ENCODE measurements at places on chromosomes 2 and 18. TPM values are rescaled to one million over a fixed set of nuclear protein-coding genes. Genes with fewer than 3 reads are reported as not detected.

Gene TGFA
- 3.6 TPM for total RNA-seq

Gene ONECUT2
- 7.7 TPM for total RNA-seq

Gene PLCL1
- total RNA-seq, result 0.37 TPM

Gene TMEM169
- 0.29 TPM for total RNA-seq

Gene MYO3B
- total RNA-seq, result not detected

Gene VAMP5
- total RNA-seq, result 49.8 TPM

Gene CYP1B1
- 6.9 TPM for total RNA-seq

DNA sequence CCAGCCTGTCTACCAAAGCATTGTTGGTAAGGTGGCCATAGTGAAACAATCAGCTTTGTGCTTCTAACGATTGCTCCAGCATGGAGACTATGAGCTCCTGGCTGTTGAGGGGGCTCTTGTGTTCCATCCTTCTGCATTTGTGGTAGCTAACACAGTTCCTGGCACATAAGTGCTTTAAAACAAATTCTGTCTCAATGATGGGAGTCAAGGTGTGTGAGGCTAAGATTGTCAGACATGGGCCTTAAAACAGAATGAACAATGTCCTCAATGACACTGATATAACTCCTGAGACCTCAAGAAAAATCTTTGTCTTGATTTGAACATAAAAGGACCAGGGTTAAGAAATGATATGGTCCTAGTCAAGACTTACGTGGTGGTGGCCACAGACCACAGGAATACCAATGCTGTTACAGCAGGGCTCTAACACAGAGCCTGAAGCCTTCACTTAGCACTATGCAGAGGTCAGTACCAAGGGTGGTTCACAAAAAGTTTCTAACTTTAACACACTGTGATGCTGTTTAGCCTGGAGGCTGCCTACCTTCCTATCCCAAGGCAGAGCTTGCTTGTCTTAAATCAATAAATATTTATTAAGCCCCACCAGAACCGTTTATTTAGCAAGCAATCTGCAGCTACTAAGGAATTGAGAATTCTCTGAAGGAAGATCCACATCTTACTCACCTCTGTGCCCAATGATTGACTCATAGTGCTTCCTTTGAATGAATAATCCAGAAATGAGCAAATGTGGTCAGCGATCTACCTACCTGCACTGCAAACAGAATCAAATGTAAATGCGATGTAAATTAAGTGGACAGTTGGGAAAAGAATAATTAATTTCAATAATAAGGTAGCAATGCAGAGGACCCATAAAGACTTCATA lies 35.1 kb downstream of the EVA1A start:
- H3K4me1 ChIP-seq, result peaks cover 27% of the 10 kb centered on the region
- H3K36me3 ChIP-seq, result no peaks in the 10 kb centered on the region
- H3K27ac ChIP-seq, result no peak overlapping the region
- H3K4me3 ChIP-seq, result no peak overlapping the region

DNA sequence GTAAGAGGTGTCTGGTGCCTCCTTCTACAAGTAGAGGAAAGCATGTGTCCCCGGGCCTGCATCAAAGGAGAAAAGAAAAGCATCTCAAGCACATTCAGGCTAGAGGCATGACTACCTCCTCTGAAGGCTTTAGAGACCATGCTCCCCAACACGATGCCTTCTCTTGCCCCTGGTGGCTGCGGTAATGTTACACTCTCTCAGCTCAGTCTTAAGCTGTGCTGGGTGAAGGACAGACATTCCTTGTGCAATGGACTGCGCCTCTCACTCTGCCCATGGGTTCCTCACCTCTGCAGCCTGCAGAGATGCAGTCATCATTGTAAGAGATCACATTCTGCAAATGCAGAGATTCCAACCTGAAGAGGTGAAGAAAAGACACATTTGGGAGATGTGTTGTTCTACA lies 148.2 kb upstream of the HNRNPA3 start:
- no peaks in the 10 kb centered on the region for H3K4me1 ChIP-seq
- no peak for DNase-seq
- no peaks in the 10 kb centered on the region for H3K27me3 ChIP-seq
- H3K36me3 ChIP-seq, result no peaks in the 10 kb centered on the region
- no peak overlapping the region for H3K27ac ChIP-seq

DNA sequence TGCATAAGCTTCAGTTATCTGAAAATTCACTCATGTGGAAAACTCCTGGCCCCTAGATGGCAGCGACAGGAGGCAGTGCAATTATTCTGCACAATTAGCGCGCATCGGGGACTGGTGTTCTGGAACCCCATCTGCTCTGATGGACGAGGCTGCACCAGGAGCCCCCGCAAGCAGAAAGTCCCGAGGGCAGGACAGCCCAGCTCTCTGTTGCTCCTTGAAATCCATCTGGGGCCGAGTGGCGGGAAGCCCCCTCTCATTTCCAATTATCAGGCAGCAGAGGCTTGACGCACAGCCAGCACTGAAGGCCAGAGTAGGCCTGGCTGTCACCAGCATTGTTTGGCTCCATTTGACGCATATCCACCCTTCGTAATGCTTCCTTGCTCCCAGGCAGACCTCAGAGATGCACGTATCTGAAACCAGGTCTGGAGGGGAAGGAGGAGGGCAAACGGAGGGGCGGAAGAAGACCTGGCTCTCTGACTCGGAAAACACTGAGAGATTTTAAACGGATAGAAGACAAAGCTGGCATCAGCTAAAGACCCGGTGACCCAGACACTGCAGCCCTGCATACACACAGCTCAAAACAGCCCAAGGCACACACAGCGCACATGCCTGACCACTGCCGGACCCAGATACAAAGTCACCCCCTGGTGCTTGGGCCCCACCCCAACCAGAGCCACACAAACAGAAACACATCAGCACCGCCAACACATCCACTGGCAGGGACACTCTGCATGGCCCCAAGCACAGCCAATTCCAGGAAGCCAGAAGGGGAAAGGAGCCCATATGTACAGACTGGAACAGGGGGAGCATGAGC lies 69.8 kb downstream of the TNS1 start:
- H3K4me1 ChIP-seq, result peaks cover 96% of the 10 kb centered on the region
- H3K27me3 ChIP-seq, result no peaks in the 10 kb centered on the region
- no peaks in the 10 kb centered on the region for H3K36me3 ChIP-seq
- peak; percentile 43 for DNase-seq
- H3K4me3 ChIP-seq, result no peak overlapping the region
- peak overlapping the region; percentile 33 for H3K27ac ChIP-seq

GRCh38 chr2:7749895-7750559 lies 832.8 kb downstream of the RNF144A start:
- no peaks in the 10 kb centered on the region for H3K4me1 ChIP-seq
- H3K27ac ChIP-seq, result no peak overlapping the region
- no peak for DNase-seq

GRCh38 chr2:1658394-1659151 lies 85.7 kb downstream of the PXDN start:
- H3K36me3 ChIP-seq, result no peaks in the 10 kb centered on the region
- H3K27me3 ChIP-seq, result no peaks in the 10 kb centered on the region
- H3K27ac ChIP-seq, result no peak overlapping the region

- no peak for DNase-seq
- H3K27ac ChIP-seq, result no peak overlapping the region
- no peaks in the 10 kb centered on the region for H3K36me3 ChIP-seq
These were observed 86.5 kb downstream of the EIPR1 start for GRCh38 chr2:3291113-3291512.

DNA sequence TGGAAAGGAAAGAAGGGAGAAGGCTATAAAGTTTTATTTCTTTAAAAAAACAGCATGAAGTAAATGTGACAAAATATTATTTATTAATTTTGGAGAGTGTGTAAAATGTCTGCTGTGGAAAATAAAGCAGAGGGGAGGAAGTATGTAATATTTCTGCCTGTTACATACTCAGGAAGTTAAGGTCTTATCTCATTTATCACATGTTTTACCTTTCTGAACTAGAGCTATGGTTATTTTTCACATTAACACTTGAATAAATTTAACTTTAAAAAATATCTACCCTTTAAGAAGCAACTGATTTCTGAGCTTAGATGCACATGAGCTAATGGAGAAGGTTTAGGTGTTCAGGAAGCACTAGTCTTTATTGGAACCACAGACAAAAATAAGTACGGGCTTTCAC lies 148.3 kb downstream of the GRB14 start:
- H3K36me3 ChIP-seq, result no peaks in the 10 kb centered on the region
- H3K27ac ChIP-seq, result no peak overlapping the region
- no peaks in the 10 kb centered on the region for H3K27me3 ChIP-seq
- no peak for DNase-seq
- no peaks in the 10 kb centered on the region for H3K4me1 ChIP-seq

GRCh38 chr2:151770995-151771394 lies 36.7 kb upstream of the NEB start:
- no peaks in the 10 kb centered on the region for H3K36me3 ChIP-seq
- no peak for DNase-seq
- H3K4me3 ChIP-seq, result no peak overlapping the region
- H3K4me1 ChIP-seq, result no peaks in the 10 kb centered on the region
- H3K27ac ChIP-seq, result no peak overlapping the region

DNA sequence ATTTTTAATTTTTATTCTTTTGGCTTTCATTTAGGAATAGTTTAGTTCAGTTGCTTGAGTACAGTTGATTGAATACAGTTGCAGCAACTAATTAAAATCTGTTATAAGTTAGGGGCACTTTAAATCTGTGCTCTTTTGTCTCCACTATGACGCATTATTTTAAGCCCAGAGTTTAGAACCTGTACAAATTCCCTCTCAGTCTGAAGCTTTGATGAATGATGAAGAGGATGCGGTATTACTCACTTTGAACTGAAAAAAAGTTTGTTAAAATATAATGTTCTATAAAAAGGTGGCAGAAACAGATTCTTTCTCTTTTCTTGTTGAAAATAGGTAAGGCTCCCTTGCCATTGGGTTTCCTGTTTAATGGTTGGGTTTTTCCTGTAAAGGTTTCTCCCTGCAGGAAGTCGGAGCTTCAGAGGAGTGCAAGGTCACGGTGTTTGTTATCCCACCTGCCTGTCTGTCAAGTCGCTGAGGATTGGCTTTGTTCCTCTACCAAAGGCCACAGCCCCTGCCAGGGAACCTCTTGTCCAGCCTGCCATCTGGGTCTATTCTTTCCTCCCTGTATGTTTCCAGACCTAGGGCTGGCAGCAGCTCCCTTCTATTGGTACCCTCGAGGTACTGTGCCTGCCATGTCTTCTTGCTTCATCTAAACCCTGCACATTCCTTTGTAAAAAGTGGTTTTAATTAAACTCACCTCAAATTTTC lies 43.8 kb upstream of the FN1 start:
- no peak overlapping the region for H3K27ac ChIP-seq
- no peak overlapping the region for H3K4me3 ChIP-seq
- DNase-seq, result no peak
- no peaks in the 10 kb centered on the region for H3K27me3 ChIP-seq
- no peaks in the 10 kb centered on the region for H3K36me3 ChIP-seq
- no peaks in the 10 kb centered on the region for H3K4me1 ChIP-seq

All from right lobe of liver (tissue), 6 donors.